Esophagus squamous epithelium (tissue), 5 donors: ENCODE measurements at places on chromosomes 11 and 22. TPM values are rescaled to one million over a fixed set of nuclear protein-coding genes. Genes with fewer than 3 reads are reported as not detected.

NXPE4 gene
- total RNA-seq: not detected

- no peak overlapping the region for H3K27ac ChIP-seq
- no peak for DNase-seq
- no peak overlapping the region for H3K4me3 ChIP-seq
- no peaks in the 10 kb centered on the region for H3K36me3 ChIP-seq
- H3K27me3 ChIP-seq: no peaks in the 10 kb centered on the region
These were observed 428.5 kb downstream of the FAM181B start for GRCh38 chr11:82305123-82305522.

DNA sequence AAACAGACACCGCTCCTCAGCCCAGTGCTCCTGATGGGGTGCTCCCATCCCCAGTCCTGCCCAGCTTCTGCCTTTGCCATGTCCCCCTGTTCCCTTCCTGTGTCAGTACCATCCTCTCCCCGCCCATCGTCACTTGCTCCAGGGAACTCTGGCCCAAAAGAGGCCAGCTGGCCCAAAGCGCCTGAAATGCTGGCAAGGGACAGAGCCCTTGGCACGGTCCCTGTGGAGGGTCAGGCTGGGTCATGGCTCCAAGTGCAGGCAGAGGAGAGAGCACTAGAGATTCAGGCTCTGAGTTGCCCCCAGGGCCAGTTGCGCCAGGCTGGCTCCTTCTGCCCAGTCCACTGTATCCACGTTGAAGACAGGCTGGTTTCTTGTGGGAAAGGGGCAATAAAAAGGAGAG is 8.4 kb upstream of the HDHD5 start:
- no peak for DNase-seq
- H3K4me3 ChIP-seq: no peak overlapping the region
- peaks cover 4% of the 10 kb centered on the region for H3K4me1 ChIP-seq
- no peaks in the 10 kb centered on the region for H3K27me3 ChIP-seq
- no peaks in the 10 kb centered on the region for H3K36me3 ChIP-seq
- H3K27ac ChIP-seq: no peak overlapping the region

- peak overlapping the region; percentile 17 for H3K4me3 ChIP-seq
- H3K36me3 ChIP-seq: no peaks in the 10 kb centered on the region
- DNase-seq: no peak
- H3K4me1 ChIP-seq: no peaks in the 10 kb centered on the region
- peaks cover 39% of the 10 kb centered on the region for H3K27me3 ChIP-seq
- no peak overlapping the region for H3K27ac ChIP-seq
These were observed 38.0 kb upstream of the TBCEL start for GRCh38 chr11:120985718-120986569.

DDX25 gene
- total RNA-seq: not detected

NECTIN1 gene
- 72.5 TPM for total RNA-seq

GRCh38 chr11:11780858-11781257 is 60.9 kb upstream of the USP47 start:
- DNase-seq: no peak
- no peaks in the 10 kb centered on the region for H3K36me3 ChIP-seq

SERPIND1 gene
- 0.38 TPM for total RNA-seq

- H3K4me3 ChIP-seq: no peak overlapping the region
- no peaks in the 10 kb centered on the region for H3K27me3 ChIP-seq
- H3K4me1 ChIP-seq: no peaks in the 10 kb centered on the region
- no peaks in the 10 kb centered on the region for H3K36me3 ChIP-seq
- DNase-seq: no peak
These were observed 12.0 kb upstream of the FOLR1 start for GRCh38 chr11:72179804-72180396.

SCGB1A1 gene
- total RNA-seq: not detected

HTR3B gene
- total RNA-seq: 0.15 TPM

TENM4 gene
- total RNA-seq: 39.3 TPM

DNA sequence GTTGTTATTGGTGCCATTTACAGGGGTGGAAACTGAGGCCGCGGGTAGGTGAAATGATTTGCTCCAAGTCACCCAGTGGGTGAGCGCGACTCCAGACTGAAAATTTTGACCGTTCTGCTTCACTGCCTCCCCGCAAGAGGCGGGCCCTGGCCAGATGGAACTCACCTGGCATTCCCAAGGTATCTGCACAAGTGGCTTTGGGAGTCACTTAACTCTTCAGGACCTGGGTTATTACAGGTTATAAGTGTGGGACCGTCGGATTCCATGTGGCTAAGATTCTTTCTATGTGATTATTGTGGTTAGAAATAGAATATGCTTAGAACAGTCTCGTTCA is 598 bp downstream of the CABIN1 start:
- peaks cover 3% of the 10 kb centered on the region for H3K4me1 ChIP-seq
- no peak for DNase-seq
- H3K27me3 ChIP-seq: no peaks in the 10 kb centered on the region
- H3K36me3 ChIP-seq: no peaks in the 10 kb centered on the region
- H3K27ac ChIP-seq: peak overlapping the region; percentile 88
